ENCODE measurements at places on chromosomes 7 and 10.

GRCh38 chr7:30523466-30523865, 18.8 kb upstream of the GGCT start:
- DNase-seq: no peak

- no peak for DNase-seq
Measured at GRCh38 chr7:81676813-81677212, 93.0 kb downstream of the HGF start.

DNA sequence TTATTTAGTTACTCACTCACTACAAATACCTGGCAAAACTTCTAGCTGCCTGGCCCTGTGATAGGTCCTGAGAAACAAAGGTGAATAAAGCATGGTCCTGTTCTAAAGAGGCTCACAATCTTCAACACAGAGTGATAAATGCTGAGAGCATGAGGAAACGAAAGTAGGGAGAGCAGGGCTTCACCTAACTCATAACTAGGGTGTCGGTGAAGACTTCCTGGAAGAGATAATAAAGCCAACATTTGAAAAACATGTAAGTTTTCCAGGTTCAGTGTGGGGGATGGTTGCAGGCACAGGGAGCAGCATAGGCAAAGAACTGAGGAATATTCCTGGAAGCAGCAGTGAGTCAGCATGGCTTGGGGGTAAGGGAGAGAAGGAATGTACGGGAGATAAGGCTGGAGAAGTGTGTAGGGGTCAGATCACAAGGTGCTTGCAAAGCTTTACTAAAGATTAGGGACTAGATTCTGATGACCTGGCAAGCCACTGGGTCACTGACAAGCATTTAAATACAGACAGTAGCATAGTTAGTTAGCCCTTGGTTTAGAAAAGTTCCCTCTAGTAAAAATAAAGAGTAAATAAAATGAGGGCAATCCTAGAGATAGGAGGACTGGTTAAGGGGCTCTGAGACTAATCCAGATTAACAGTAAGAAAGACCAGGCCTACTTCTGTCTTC, 5.1 kb downstream of the KEL start:
- no peak for DNase-seq

DNA sequence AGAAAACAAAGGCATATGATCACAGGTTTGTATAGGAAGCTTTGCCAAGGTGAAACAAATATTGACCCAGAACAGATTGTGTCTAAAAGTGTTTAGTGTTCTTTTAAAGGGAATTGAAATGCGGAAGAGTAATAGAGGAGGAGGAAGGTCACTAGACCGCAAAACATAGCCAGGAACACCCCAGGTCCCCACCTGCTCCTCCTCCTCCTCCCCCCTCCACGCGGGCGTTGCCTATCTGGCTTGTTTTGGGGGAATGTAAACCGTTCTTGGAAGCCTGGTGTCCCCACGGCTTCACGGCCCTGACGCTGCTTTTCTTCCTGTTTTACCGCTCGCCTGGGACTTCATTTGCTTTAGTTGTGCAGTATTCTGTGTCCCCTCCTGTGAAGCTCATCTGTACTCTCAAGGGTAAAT, 81.0 kb upstream of the PFKP start:
- DNase-seq: no peak

GRCh38 chr10:27743012-27743876, 2.4 kb downstream of the MKX start:
- no peak for DNase-seq

DNA sequence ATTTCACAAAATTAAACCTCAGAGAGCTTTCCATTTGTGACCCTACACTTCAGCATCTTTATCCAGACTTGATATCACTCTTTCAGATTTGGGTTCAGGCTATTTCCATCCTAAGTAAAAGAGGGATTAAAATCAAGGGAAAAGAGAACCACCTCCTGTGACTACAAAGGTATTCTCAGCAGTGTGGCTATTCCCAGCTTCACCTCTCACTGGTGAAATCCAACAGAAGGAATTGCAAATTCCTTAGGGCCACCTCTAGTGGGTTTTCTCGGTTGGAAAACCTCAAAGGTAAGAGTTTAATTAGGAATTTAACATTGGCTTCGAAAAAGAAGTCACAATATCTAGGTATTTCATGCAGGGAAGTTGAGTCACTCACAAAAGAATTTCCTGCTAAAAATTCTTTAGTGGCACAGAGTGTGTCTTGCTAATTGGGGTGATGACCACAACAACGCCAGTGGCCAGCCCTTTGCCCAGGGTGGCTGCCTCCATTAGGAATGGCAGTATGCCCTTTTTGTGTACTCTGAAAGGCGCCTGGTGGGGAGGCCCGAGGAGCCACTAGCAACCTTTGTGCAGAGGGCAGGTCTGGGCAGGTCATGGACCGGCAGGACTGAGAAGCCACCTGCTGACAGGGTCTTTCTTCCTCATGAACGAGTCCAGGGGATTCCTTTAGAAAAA, 52.2 kb downstream of the SEM1 start:
- DNase-seq: no peak

GRCh38 chr10:2772816-2773631, 294.3 kb upstream of the PFKP start:
- DNase-seq: no peak

- no peak for DNase-seq
Measured at GRCh38 chr10:129768437-129769355, 195.4 kb downstream of the EBF3 start.

- DNase-seq: no peak
Measured at GRCh38 chr7:118169146-118169545, 14.8 kb upstream of the LSM8 start.

DNA sequence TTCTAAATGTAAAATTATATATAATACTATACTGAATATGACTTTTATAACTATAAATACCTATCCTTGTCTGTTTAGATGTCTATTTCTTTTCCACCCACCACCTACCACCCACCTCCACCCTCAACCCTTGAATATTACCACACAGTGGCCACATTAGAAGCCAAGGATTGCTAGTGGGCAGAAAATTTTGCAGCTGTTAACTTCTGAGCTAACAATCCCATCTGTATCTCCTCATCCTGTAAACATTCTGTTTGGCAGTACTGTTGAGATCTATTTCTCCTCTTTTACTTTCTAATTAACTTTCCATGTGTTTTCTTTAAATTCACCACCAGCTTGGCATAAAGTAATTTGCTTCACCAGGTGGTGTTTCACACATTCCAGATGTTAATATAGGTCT, 281.1 kb upstream of the BMPER start:
- DNase-seq: no peak

DNA sequence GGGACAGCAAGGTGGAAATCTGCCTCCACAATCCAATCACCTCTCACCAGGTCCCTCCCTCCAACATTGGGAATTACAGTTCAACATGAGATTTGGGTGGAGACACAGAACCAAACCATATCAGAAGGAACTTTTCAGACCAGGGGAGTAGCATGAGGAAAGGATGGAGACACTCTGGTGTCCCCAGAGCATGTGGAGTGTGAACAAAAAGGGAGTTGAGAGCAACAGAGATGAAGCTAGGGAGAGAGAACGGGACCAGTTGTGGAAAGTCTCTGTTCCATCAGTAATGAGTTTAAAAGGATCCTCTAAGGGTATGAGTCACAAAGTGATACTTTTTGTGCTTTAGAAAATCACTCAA, 382.0 kb downstream of the SFMBT2 start:
- DNase-seq: no peak

DNA sequence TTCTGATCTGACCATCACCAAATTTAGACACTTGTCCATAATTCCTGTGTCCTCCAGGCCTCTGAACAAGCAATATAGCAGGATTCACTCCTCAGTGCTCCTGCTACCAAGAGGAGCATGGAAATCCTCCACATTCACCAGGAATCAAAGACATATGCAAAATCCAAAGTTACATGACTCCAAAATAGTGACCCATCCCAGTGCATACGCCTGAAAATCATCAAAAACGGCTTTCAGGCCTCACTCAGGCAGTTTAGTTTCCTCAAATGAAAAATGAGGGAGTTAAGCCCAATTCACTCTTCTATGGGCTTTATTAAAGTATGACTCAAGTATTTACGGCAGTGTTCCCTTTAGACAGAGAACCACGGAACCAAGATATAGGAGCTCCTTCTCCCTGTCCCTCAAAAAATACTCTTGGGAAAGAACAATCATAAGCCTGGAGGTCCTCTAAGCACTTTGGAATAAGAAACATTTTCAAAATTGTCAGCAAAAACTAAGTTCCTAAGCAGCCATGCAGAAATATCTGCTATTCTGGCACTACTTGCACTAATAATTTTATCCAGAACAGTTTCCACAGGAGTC, 240.7 kb downstream of the PARD3 start:
- DNase-seq: no peak

- no peak for DNase-seq
Measured at GRCh38 chr7:71112436-71112835, 19.5 kb upstream of the GALNT17 start.

GRCh38 chr7:102093599-102094315, 192.9 kb upstream of the SH2B2 start:
- no peak for DNase-seq

GRCh38 chr7:149732611-149733010, 40.8 kb downstream of the ZNF467 start:
- no peak for DNase-seq

DNA sequence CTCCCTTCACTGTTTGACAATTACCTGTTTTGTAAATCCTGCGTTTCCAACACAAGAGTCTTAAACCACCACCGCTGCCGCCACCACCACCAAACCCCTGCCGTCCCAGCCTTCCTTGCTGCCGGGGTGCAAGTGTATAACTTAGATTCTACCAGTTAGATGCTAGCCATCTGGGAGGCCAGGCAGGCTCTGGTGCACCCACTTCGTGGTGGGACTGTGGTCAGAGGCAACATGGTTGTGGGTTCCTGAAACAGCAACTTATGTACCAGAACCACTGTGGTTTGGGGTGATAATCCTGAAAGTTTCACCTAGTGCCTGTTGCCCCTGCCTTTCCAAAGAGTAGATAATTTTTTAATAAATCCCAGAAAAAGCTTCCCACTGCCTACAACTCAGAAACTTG, 510.5 kb downstream of the CCSER2 start:
- no peak for DNase-seq

DNA sequence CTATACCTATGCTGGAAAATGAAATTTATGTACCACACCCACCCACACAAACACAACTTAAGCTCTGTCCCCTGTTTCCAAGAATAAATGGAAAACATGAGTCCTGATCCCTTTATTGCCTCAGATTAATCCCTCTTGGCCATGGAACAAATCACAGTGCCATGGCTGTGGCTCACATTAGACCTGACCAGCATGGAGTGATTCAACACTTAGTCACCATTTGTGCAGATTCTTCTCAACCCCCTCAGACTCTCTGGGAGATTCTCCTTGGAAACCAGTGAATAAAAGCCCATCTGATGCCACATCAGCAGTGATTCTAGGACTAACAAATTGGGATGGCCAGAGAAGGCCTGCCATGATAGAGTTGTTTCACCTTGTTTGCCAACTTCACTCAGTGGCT, 204.4 kb upstream of the TMEM72 start:
- DNase-seq: no peak

DNA sequence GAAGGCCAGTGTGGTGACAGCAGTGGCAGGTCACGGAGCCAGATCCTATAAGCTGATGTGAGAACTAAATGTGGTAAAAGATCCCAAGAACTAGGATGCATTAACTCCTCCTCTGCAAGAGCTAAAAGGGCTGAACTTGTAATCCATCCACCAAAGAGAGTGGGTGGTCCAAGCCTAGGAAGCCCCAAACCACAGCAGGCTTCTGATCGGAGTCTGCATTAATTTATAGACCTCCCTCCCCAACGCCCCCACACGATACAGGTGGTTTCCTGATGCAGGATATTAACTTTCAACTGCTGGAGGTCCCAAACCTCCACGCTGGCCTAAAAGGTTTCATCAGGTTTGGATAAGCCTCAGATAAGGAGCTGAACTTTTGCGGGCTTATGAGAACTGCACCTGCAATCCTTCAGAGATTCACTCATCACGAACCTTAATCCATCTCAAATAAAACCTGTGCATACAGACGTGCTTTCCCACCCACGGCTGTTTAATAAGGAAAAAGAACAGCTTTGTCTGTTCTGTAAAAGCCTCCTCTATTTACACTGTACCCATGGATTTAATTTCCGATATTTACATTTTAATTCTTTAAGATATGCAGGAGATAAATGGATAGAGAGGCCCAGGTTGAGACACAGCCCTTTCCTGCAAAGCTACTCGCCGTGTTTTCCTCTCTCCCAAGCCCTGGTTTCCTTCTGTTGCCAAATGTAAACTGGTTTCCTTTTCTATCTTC, 74.9 kb downstream of the GFRA1 start:
- DNase-seq: no peak

DNA sequence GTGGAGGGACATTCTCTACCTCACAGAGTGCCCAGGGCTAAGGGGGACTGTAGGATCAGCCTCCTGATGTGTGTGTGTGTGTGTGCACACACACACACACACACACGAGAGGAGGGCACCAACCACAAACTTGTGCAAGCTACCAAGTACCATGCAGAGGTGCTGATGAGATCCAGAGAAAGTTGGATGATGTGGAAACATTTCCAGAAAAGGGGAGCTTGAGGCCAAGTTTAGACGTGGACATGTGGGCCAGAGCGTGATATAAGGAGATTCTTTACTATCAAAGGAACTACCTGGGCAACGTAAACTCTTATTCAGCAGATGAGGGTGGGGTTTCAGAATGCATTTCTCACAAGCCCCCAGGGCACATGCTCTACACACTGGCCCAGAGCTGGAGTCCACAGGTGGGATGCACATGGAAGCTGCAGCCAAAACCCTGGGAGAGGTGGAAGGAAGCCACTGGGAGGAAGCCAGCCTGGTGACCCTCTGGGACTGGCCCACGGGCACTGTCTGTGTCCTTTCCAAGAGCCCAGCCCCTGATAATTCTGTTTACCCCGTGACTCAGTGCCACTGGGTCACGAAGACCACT, 53.5 kb downstream of the DLG5 start:
- no peak for DNase-seq

DNA sequence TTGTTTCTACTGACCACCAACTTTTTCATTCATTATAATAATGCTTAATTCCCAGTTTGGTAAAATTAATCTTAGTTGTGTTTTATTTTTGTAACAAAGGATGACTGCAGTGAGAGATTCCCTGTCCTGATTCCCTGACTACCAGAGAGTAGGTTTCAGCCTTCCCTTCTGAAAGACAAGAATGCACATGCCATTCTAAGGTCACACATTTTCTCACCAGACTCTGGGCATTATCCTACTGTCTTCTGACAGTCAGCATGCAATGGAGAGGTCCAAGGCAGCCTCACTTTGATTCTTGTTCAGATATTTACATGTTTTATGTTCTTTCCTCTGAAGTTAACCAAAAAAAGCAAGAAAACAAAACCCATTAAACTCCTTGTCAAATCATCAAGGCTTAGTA, 372.7 kb upstream of the CDC14C start:
- no peak for DNase-seq

- no peak for DNase-seq
Measured at GRCh38 chr7:1242606-1243289, 10.1 kb downstream of the UNCX start.

DNA sequence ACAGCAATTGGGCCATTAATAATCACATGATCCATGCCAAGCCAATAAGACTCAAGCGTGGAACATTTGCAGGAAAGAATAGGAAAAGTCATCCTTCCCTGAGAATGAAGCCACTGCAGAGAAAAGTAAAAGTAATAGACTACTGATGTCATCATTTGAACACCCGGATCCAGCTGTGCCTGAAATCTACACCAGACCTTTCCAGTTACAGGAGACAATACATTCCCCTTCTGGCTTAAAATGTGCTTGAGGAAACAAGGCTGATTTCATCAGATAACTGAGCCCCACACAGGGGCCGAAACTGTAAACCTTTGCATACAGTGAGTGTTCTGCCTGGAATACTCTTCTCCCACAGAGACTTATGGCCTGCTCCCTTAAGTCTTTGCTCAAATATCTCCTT, 232.8 kb downstream of the KCNMA1 start:
- no peak for DNase-seq

- DNase-seq: no peak
Measured at GRCh38 chr10:50345545-50345944, 94.2 kb upstream of the ASAH2 start.

GRCh38 chr10:126921162-126921561, 15.9 kb downstream of the DOCK1 start:
- DNase-seq: no peak

Measured in activated CD4-positive, CD25-positive, alpha-beta regulatory T cell (primary cell).